Suppressor macrophage (primary cell): ENCODE measurements at places on chromosomes 5 and 9.

GRCh38 chr9:114110180-114110579 is 11.1 kb upstream of the KIF12 start:
- DNase-seq = no peak

DNA sequence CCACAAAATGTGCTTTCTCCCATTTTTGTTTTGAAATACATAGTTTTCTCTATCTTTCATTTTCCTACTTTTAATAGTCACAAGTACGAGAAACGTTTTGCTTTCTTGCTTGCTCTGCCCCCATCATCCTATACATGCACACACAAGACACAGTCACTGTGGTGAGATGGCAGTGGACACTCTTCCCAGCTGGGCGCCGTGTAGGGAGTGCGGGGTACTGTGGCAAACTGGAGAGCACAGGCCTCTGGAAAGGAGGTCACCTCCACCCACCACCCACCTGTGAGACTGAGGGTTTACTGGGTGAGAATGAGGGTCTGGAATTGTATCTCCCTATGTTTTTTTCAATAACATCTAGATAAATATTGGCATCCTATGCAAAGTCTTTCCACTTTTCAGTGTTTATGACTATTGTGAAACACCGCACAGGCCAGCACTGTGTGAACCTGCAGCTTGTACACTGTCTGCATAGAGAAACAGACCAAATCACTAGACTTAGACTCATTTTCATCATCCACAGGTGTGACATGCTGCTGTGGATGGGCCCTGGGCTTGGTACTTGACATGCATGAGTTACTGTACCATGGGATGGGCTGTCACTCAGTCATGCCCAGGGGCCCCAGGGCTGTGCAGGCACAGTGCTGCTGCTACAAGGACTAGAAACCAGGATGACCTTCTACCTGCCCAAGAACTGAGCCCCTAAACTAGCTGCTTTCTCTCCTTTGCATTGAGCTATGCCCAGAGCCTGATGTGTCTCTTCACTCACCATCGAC is 118.1 kb upstream of the LMX1B start:
- DNase-seq = no peak

- no peak for DNase-seq
Measured at GRCh38 chr5:169197343-169197742, 103.6 kb downstream of the SLIT3 start.

DNA sequence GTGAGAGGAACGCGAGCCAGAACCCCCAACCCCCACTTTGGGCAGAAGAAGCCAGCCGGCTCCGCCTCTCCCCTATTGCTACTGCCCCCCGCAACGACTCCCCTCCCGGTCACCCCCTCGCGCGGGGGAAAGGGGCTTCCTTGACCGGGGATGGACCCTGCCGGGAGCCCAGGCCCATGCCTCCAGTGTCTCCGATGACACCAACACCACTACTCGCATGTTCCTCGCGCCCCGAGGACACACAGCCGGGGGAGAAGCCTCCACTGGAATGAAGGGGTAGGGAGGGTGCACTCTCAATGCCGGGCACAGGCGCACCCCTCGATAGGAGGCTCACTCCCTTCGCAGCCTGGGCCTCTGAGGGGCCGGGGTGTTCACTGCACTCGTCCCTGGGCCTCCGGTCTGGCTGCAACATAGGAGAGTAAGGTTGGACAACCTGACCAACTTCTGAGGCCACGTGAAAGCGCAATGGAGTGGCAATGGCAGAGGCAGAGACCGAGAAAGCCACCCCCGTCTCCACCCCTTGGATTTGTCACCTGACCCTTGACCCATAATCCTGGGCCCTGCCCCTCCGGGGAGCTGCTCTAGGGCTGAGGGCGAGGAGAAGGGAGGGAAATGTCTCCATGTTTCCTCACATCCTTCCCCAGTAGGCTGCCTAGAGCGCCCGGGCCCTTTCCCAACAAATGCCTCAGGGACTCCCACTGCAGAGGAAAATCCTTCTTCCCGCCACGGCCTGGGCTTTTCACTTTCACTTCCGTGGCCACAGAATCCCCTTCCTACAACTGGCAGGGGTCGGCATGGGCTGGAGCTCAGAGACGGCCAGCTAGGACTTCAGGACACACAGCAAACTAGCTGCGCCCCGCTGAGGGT is 1.1 kb upstream of the CNTFR start:
- peak; percentile 34 for DNase-seq

DNA sequence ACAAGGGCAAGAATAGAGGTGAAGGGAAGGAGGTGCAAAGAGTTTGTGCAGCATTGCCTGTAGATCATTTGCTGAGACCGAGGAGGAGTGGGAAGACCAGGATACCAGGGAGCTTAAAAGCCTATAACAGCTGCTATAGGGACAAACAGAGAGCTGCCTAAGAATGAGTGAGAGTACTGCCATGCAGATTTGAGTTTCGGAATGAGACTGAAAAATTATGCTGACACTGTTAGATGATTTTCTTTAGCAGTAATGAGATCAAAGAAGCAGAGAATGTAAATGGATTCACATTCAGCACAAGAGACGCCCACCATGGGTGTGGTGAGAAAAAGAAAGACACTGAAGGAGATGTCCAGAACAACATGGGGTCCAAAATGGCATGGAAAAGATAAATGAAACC is 69.7 kb downstream of the EPB41L4A start:
- no peak for DNase-seq

DNA sequence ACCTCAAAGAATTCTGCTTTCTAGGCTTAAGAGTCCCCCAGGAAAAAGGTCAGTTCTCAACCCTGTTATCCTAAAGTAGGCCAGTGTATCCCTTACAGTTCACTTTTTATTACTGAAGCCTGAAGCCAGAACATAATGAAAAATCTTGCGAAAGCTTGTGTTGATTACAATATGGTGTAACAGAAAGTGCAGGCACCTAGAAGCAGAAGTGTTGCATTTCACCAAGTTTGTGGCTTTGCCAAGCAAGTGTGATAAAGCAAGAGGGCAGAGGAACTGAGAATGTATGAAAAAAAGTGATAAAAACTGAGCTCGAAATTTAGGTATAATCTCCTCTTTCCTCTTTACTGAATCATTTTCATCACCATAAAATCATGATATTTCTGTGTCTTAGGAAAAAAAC is 26.2 kb downstream of the AGTPBP1 start:
- DNase-seq = peak; percentile 56

- DNase-seq = no peak
Measured at GRCh38 chr5:2194949-2195348, 312.2 kb upstream of the IRX4 start.

DNA sequence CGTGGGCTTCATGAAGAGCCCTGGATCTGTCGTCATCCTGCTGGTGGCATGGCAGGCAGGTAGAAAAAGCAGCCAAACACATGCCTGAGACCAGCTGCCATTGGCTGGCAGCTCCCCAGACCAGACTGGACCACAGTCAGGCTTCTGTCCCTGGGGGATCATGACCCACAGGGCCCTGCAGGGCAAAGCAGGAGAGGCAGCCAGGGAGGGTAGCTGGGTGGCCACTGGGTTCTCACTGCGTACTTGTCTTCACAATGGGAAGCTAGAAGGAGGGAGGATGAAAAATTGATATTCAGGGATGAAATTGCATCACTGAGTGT is 67.8 kb upstream of the GARNL3 start:
- no peak for DNase-seq

DNA sequence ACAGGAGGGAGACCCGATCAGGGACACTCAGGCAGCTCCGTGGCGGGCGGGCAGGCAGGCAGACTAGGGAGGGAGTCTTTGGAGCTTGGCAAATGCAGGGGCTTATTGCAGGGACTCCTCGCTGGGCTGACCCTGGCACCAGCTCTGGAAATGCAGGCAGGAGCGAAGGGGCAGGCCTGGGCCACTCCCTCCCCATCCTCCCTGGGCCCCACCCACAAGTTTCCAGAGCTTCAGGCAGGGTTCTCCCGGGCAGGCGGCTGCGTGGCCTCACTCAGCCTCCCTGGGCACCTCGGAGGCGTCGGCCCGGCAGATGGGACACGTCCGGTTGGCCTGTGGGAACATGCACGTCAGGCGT is 8.5 kb downstream of the RNF44 start:
- no peak for DNase-seq

DNA sequence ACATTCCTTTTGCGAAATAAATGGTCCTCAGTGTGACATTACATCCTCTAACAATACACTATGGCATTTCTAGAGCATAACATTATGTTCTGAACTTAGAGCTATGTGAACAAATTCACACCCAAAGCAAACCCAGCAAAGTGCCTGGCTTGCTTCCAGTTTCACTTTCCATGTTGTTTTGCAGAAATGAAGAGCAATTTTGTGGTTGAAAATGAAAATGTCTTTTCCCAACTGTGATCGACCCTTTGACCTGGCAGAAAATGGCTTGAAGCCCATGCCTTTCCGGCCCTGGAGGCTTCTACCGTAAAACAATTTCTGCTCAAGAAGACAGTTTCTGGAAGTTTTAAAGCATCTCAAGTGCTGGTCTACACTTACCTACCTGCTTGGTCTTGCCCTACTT is 344.7 kb upstream of the RGMB start:
- DNase-seq = no peak

DNA sequence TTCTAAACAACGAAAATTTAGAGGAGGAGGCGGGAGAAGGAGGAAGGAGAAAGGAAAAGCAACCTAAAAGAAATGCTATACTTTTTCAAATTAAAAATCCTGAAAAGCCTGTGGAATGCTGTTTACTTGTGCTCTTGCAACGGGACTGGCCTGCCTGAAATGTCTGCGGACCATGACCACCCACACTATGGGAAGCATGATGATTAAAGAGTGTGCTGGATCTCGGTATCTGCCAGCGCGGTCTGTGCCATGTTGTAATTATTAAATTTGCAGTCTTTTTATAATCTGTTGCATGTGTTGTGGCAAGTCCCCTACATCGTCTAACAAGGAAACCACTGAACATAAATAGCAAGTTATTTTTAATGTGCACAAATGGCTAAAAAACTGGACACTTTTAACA is 111.4 kb downstream of the FANCC start:
- DNase-seq = no peak

DNA sequence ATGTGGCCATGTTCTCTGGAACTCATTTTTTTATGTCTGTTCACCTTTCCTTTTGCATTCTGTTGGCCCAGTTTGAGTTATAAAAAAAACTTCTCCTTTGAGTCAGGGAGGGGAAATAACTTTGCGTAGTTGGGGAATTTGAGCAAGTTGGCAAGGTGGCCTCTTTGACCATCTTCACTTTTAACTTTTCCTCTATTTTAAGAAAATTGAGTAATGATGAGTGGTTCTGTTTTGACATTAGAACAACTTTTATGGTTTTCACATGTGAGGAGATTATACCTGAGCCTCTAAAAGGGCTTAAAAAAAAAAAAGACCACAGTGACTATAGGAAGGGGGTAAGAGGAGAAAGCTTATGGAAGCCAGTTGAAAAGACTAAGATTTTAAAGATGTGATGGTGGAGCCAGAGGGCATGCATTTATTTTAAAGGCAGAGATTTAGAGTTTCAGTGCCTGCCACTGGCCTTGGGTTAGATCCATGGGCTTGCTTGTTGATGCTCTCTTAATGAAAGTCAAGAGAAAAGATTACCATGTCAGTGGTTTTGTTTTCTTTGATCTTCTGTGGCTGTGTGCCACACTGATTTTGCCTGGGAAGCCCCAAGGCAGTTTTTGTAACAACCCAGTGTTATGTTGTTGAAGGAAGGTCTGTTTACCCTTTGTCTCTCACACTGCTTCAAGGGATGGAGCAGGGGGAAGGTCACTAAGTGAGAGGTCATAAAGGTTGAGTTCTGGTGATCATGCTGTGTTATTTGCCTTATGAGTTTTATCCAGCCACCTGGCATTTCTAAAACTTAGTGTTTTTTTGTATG is 219.7 kb upstream of the CD180 start:
- DNase-seq = no peak

DNA sequence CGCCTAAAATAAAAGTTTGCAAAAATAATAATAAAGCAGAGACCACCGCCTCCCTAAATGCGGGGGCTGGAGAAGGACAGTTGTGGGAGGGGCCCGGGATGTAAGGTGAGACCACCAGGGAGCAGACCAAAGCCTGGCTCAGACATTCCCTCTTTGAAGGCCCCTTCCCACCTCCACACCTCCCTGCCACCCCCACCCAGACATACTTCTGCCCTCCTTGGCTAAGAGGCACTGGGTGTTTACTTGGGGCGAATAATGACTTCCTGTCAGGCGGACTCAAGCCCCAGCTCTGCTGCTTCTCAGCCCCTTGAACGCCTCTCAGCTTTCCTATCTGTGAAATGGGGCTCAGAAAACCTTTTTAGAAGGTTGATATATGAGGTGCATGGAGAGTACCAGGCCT is 58.8 kb upstream of the GGTA1 start:
- peak; percentile 47 for DNase-seq

DNA sequence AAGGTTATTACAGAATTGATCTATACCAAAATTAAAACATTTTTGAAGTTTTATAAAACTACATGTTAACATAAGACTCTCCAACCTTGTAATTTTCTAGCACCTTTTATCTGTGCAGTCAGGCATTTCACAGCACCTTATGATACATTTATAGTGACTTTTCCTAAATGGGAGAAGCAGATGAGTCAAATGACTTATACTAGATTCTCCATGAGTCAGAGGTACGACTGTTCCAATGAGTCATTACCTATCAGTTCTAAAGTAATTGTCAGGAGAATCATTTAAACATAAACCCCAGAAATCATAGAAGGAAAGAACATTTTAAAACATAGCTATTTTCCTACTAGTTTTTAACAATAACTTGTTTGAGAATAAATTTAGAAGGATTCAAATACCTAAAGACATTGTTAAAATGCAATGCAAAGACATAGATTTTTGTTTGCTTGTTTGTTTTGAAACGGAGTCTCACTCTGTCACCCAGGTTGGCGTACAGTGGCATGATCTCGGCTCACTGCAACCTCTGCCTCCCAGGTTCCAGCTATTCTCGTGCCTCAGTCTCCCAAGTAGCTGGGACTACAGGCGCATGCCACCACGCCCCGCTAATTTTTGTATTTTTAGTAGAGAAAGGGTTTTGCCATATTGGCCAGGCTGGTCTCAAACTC is 34.7 kb upstream of the DMXL1 start:
- peak; percentile 75 for DNase-seq

DNA sequence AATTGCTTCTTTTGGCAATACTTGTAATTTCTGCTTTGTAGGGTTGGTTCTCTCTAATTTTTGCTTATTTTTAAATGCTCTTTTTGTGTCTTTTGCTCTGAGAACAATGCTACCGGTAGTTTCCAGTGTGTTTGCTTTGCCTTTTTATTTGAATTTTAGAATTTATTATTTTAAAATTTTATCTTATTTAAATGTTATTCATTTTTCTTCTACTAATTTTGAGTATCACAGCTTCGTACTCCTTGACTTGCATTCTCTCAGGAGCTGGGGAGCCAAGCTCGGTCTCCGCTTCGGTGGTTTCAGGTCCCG is 45.9 kb downstream of the ANXA2R start:
- DNase-seq = no peak

- no peak for DNase-seq
Measured at GRCh38 chr5:113249206-113249605, 185.6 kb downstream of the TSSK1B start.

DNA sequence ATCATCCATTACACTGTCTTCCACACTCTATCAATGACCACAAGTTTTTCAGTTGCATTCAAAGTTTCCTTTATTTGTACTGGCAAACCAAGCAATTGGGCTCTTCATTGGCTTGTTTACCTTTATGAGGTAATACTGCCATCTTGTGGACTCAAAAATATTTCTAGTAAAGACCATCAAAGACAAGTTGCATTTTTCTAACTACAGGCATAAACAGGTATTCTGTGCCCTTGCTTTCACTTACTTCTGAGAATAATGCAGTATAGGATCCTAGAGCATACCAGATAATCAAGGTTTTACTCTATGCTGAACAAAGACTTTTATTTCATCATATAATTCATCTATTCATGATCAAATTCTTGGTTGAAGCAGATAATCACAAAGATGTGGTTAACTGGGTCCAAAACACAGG is 173.7 kb upstream of the POU5F2 start:
- DNase-seq = no peak
